Hepatocyte (in vitro differentiated cells): ENCODE measurements at places on chromosomes 12 and 14. TPM values are rescaled to one million over a fixed set of nuclear protein-coding genes. Genes with fewer than 3 reads are reported as not detected.
A peak's percentile ranks its signal among the peaks of the same experiment; 100 is the strongest.

Gene RAB3IP
- 41.1 and 41.3 TPM in 2 replicates for total RNA-seq

Gene AJUBA
- 75.1 and 80.8 TPM in 2 replicates for total RNA-seq

Gene MUCL1
- not detected in 2 replicates for total RNA-seq

Gene CLEC9A
- not detected in 2 replicates for total RNA-seq

Gene LALBA
- not detected in 2 replicates for total RNA-seq

Gene TEX22
- total RNA-seq, result 0.52 TPM in 1 of 2 replicates, not detected in the other

Gene RASAL1
- not detected in 2 replicates for total RNA-seq

Gene AQP2
- 0.08 and 1.4 TPM in 2 replicates for total RNA-seq

Gene FLVCR2
- 10.1 and 16.1 TPM in 2 replicates for total RNA-seq

GRCh38 chr12:97321621-97322020 lies 141.0 kb upstream of the RMST start:
- peaks cover 3% of the 10 kb centered on the region for H3K27me3 ChIP-seq
- H3K4me3 ChIP-seq, result no peak overlapping the region
- no peaks in the 10 kb centered on the region for H3K36me3 ChIP-seq
- peaks cover 5% of the 10 kb centered on the region for H3K4me1 ChIP-seq
- no peak overlapping the region for H3K27ac ChIP-seq

DNA sequence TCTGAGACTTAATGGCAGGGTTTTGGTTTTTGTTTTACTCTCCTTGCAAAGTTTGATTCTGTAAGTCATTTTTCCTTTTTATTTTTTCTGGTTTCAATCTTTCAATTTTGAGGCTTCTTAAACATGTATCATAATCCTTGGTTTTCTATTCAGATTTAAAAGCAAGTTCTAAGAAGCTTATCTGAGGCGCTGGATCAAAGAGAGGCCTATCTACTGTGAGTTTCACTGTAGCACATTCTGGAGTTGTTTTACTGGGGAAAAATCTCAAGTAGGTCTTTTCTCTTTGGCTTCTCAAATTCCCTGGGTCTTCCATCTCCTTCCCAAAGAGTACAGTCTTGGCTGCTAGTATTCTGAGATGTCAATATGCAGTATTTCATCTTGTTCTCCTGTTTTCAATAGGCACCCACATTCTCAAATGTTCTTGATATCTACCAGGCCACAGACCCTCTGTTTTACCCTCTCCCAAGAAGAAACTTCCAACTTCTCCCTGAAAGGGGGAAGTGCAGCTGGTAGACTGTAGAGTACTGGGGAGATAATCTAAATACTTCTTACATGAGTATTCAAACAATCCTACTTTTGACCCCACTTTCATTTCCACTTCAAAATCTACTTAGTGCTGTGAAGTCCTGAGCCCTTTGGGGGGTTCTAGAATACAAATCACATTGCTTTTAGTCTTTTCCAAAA lies 10.9 kb upstream of the CATSPERB start:
- no peak overlapping the region for H3K4me3 ChIP-seq
- H3K27me3 ChIP-seq, result no peaks in the 10 kb centered on the region
- DNase-seq, result no peak
- no peaks in the 10 kb centered on the region for H3K4me1 ChIP-seq
- peak overlapping the region; percentile 51 for H3K27ac ChIP-seq

DNA sequence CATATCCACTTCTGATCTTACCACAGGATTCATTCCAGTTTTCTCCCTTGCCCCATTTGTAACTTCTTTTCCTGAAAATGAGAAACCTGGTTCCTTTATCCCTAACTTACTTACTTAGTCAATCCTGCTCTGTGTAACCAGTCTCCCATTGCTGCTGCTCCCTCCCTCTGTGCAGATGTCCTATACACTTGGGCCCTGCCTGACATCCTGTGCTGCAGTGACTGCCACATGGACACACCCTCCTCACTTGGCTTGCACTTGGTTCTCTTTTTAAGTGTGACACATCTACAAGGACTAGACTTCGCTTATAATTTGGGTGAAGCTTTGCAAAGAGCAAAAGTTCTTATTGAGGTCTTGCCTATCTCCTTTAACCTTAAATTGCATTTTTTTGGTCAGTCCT lies 51.4 kb downstream of the FGD4 start:
- no peaks in the 10 kb centered on the region for H3K27me3 ChIP-seq
- no peak overlapping the region for H3K4me3 ChIP-seq
- peaks cover 37% of the 10 kb centered on the region for H3K4me1 ChIP-seq
- H3K27ac ChIP-seq, result peak overlapping the region; percentile 24

GRCh38 chr12:125210104-125210755 lies 145.0 kb downstream of the AACS start:
- H3K36me3 ChIP-seq, result no peaks in the 10 kb centered on the region
- DNase-seq, result no peak
- H3K27ac ChIP-seq, result no peak overlapping the region
- no peaks in the 10 kb centered on the region for H3K4me1 ChIP-seq

DNA sequence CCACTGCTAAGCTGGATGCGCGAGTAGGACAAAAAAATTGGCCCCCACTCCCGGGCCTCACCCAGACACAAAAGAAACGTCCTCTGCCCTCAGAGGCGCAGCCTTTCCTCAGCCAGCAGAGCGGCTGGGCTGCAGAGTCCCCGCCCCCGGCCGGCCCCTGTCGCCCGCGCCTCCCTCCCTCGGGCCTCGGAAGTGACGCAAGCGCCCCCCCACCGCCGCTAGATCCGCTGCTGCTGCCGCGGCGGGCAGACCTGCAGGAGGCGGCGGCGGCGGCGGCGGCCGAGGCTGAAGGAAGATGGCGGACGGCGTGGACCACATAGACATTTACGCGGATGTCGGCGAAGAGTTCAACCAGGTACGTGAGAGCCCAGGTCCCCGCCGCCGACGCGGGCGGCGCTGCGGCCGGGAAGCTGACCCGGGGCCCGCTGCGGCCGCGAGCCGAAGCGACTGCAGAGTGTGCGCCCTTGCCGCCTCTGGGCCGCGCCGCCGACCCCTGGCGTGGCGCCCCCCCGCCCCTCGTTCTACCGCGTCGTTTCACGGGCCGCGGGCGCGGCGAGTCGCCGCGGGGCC lies at the start of gene CPSF6:
TSS of gene CPSF6 (plus strand) at position 218 of the 570 bp plus-strand sequence. CDS start at position 296, 78 bp downstream.
- H3K27ac ChIP-seq, result peak within 1 kb of the TSS; percentile 95
- H3K4me3 ChIP-seq, result peak within 1 kb of the TSS; percentile 97
- peak; percentile 98 for DNase-seq
- no peaks in the 10 kb centered on the region for H3K36me3 ChIP-seq
- H3K27me3 ChIP-seq, result no peaks in the 10 kb centered on the region

- DNase-seq, result peak; percentile 59
- peak overlapping the region; percentile 76 for H3K27ac ChIP-seq
- no peaks in the 10 kb centered on the region for H3K36me3 ChIP-seq
- H3K4me1 ChIP-seq, result peaks cover 16% of the 10 kb centered on the region
- H3K27me3 ChIP-seq, result no peaks in the 10 kb centered on the region
- no peak overlapping the region for H3K4me3 ChIP-seq
Observed at GRCh38 chr14:96249029-96249428, 7.0 kb upstream of the BDKRB1 start.

GRCh38 chr12:5430641-5431603 lies 986 bp upstream of the NTF3 start:
- no peak overlapping the region for H3K27ac ChIP-seq
- H3K27me3 ChIP-seq, result peaks cover 30% of the 10 kb centered on the region
- no peak for DNase-seq
- H3K4me1 ChIP-seq, result peaks cover 32% of the 10 kb centered on the region
- H3K4me3 ChIP-seq, result peak overlapping the region; percentile 93
- no peaks in the 10 kb centered on the region for H3K36me3 ChIP-seq

GRCh38 chr12:6376079-6376869 lies 911 bp upstream of the SCNN1A start:
- peak; percentile 75 for DNase-seq
- no peak overlapping the region for H3K4me3 ChIP-seq
- peak overlapping the region; percentile 94 for H3K27ac ChIP-seq
- no peaks in the 10 kb centered on the region for H3K27me3 ChIP-seq
- H3K4me1 ChIP-seq, result peaks cover 53% of the 10 kb centered on the region

DNA sequence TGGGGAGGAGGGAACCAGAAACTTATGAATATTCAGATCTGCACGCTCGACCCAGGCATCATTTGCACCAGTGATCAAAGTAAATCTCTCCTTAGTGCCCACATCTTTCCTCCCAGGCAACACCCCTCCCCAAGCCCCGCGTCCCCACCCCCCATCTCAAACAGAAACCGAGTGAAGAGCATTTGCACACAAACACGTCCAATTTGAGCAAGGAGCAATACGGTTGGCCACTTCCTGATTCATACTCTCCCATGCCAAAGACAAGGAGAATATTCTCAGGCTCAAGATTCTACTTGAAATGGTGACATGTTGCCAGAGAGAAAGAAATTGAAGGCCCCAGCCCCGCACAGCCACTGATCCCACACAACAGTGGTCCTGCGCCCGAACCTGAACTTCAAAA lies 7.1 kb downstream of the FOXN3 start:
- H3K27me3 ChIP-seq, result no peaks in the 10 kb centered on the region
- no peaks in the 10 kb centered on the region for H3K36me3 ChIP-seq
- H3K4me3 ChIP-seq, result no peak overlapping the region

DNA sequence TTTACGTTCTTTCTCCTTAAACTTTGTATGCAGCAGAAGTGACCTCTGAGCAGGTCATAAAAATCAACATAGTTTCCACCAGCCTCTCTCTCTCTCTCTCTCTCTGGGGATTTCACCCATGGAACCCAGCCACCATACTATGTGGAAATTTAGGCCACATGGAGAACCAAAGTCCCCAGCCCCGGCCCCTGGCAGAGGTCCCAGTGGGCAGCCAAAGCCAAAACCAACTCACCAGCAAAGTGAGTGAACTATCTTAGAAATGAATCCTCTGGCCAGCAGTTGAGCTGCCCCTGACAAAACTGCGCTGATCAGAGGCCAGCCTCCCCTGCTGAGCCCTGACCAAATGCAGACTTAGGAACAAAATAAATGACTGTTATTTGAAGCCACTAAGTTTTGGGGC lies 9.2 kb downstream of the DUSP6 start:
- H3K27ac ChIP-seq, result no peak overlapping the region
- H3K4me1 ChIP-seq, result no peaks in the 10 kb centered on the region
- H3K27me3 ChIP-seq, result no peaks in the 10 kb centered on the region

DNA sequence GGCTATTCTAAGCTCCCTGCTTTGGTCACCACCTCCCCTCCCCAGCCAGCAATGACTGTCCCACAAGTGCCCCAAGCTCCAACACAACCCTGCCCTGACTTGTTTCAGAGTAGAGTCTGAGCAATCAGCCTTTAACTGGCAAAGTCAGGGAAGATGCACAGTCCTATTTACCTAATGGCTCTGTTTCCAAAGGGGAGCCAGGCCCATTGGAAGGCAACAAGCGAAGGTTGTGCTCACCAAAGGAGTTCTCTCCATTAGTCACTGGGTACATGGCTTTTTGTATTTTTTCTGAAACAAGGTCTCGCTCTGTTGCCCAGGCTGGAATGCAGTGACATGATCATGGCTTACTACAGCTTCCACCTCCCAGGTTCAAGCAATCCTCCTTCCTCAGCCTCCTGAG lies 267.1 kb upstream of the CRY1 start:
- H3K27me3 ChIP-seq, result no peaks in the 10 kb centered on the region
- H3K27ac ChIP-seq, result no peak overlapping the region
- no peak overlapping the region for H3K4me3 ChIP-seq

DNA sequence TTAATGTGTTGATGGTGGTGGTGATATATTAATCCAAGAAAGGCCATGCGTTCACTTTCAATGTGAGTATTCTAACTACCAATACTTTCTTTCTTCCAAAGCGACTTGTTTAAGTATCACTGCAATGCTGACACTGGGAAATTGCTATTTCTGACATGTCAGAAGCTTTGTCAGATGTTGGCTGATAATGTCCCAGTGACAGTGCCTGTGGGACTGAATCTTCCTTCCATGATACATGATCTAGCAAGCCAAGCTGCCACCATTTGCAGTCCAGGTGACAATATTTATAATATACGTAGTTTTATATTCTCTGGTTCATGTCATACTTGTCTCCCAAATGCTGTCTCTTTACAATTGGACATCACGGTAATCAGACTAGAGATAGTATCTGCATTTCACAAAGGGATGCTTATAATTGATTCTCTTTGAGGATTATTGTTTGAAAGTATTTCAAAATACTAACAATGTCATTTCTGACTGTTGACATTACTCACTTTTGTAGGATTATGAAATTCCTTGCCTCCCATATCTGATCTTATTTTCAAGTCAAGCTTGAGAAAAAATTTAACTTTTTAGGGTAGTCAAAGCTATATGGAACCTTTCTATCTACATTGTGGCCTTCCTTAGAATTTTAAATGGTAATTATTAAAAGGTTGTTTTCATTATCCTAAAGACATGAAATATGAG lies 57.3 kb downstream of the KNTC1 start:
- no peaks in the 10 kb centered on the region for H3K27me3 ChIP-seq
- no peak overlapping the region for H3K27ac ChIP-seq
- H3K4me1 ChIP-seq, result no peaks in the 10 kb centered on the region

- no peak for DNase-seq
- H3K27me3 ChIP-seq, result no peaks in the 10 kb centered on the region
- no peak overlapping the region for H3K4me3 ChIP-seq
- H3K27ac ChIP-seq, result no peak overlapping the region
- H3K4me1 ChIP-seq, result no peaks in the 10 kb centered on the region
Observed at GRCh38 chr12:39230086-39230485, 212.8 kb downstream of the KIF21A start.

DNA sequence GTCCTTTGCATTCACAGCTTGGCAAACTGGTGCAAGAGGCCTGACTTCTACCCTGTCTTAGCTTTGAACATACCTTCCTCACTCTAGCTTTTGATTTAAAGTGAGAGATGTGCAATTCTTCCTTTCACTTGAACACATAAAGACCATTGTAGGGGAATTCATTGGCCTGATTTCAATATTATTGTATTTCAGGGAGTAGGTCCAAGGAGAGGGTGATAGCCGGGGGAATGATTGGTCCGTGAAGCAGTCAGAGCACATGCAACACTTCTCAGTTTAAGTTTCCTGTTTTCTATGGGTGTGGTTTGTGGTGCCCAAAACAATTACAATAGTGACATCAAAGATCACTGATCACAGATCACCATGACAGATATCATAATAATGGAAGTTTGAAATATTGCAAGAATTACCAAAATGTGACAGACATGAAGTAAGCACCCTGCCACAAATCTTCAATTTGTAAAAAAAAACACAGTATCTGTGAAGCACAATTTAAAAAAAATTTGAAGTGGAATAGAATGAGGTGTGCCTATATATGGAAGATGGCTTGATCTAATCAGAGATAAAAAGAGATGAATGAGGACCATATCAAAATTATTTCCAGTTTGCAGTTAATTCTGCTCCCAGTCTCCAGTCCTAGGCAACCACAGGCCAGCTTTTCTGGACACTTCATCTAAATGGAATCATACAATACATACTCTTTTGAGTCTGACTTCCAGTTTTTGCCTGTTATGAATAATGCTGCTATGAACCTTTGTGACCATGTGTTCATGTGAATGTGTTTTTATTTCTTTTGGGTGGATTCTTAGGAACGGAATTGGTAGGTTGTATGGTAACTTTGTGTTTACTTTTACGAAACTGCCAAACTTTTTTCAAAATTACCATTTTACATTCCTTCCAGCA lies 23.2 kb downstream of the BORCS5 start:
- H3K4me3 ChIP-seq, result no peak overlapping the region
- H3K27me3 ChIP-seq, result no peaks in the 10 kb centered on the region
- H3K27ac ChIP-seq, result peak overlapping the region; percentile 52
- H3K4me1 ChIP-seq, result peaks cover 12% of the 10 kb centered on the region
- no peaks in the 10 kb centered on the region for H3K36me3 ChIP-seq

GRCh38 chr12:65449400-65449799 lies 170.9 kb downstream of the MSRB3 start:
- H3K4me1 ChIP-seq, result peaks cover 11% of the 10 kb centered on the region
- no peaks in the 10 kb centered on the region for H3K27me3 ChIP-seq
- DNase-seq, result no peak
- no peaks in the 10 kb centered on the region for H3K36me3 ChIP-seq
- no peak overlapping the region for H3K27ac ChIP-seq
- no peak overlapping the region for H3K4me3 ChIP-seq

GRCh38 chr12:31324116-31324844 lies 1.7 kb downstream of the SINHCAF start:
- DNase-seq, result peak; percentile 90
- peaks cover 30% of the 10 kb centered on the region for H3K4me1 ChIP-seq
- H3K4me3 ChIP-seq, result peak overlapping the region; percentile 67
- no peaks in the 10 kb centered on the region for H3K36me3 ChIP-seq
- H3K27me3 ChIP-seq, result no peaks in the 10 kb centered on the region
